Kidney (tissue), 22 donors: ENCODE measurements at places on chromosomes 4 and X. TPM values are rescaled to one million over a fixed set of nuclear protein-coding genes. Genes with fewer than 3 reads are reported as not detected.
A peak's percentile ranks its signal among the peaks of the same experiment; 100 is the strongest.

The TBL1X gene
- polyA plus RNA-seq = 12.5 TPM

The GPR50 gene
- not detected for polyA plus RNA-seq

The AFM gene
- 30.8 TPM for polyA plus RNA-seq

DNA sequence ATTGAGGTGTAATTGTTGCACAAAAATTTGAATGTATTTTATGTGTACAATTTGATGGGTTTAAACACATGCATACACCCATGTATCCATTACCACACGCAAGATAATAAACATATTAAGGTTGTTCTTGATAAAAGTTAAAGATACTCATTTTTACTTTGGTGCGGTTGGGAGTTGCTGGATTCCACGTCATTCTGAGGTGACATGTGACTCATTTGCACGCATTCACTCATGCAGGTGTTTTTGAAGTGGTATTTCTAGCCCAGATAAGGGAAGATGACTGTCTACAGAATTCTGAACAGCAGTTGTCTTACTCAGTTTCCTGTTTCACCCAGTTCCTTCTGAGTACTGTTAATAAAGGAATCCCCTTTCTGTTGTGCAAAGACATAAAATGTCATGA lies 142.0 kb downstream of the RTL3 start:
- DNase-seq = no peak

GRCh38 chr4:147839663-147840062 lies 107.8 kb downstream of the ARHGAP10 start:
- DNase-seq = no peak

DNA sequence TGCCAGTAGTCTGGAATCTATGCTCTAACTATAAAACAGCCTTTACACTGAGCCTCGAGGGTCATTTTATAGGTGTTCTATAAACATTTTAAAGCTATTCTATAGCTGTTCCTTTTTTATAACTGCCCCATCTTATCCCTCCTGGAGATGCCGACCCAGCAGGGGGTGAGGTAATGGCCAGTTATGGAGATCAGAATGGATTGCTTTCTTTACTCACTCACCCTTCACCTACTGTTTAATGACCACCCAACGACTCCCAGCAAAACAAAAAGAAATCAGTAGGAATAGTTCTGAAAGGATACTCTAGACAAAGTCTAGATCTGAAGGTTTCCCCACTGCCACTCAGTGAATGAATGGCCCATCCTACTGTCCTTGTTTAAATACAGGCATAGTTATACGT lies 1113.1 kb downstream of the FAT4 start:
- DNase-seq = no peak

GRCh38 chrX:9802737-9803136 lies 16.5 kb downstream of the SHROOM2 start:
- DNase-seq = no peak

DNA sequence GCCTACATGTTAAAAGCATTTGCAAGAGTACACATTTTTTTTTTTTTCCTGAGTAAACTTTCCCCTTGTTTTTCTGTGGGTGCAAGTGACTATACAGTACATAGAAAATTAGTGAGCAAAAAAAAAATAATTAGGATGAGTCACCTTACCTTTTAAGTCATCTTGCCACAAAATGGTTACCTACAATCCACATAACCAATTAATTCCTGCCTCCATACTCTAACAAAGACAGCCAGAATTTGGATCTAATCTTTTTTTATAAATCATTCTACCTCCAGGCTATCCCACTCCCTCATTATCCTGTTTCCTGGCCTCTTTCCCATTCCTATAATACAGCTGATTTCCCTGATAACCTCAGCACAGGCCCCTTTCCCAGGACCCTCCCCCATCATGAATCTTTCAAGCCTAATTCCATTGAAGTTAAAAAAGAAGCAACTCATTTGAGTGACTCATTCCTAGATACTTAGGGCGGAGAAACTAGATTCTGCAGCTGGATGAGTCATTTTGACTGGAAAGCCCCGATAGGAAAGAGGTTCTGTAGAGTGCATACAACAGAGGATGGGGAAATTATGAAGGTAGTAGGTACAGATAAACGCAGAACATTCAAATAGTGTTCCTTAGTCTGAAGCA lies 128.2 kb downstream of the C4orf51 start:
- no peak for DNase-seq

DNA sequence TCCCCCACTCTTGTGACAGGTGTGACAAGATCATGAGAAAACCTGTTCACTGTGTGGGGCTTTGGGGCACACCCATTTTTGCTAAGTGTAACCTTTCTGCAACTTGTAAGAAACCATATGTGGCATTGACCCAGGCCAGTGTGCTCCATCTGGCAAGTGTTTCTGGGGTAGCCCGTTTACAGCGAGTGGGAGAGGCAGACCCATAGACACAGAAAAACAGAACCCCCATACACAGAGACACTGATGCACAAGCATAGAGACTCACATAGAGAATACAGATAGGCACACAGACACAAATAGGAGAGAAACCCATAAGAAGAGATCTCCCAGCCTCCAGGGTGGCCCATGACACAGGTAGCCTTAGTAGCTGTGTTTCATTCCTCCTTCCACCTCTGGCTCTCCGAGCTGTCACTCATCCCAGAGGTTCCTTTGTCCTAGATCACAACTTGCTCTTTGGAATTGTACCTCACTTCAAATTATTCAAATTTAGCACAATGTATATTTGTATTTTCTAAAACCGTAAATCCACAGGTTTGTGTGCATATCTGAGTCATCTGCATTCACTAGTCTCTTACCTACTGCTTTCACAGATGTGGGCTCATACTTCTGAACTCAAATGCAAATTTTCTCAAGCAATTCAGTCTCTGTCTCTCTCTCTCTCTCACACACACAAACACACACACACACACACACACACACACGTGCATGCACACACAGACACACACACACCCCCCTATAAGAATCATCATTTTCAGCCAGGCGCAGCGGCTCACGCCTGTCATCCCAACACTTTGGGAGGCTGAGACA lies 114.4 kb downstream of the SH3KBP1 start:
- peak; percentile 50 for DNase-seq

DNA sequence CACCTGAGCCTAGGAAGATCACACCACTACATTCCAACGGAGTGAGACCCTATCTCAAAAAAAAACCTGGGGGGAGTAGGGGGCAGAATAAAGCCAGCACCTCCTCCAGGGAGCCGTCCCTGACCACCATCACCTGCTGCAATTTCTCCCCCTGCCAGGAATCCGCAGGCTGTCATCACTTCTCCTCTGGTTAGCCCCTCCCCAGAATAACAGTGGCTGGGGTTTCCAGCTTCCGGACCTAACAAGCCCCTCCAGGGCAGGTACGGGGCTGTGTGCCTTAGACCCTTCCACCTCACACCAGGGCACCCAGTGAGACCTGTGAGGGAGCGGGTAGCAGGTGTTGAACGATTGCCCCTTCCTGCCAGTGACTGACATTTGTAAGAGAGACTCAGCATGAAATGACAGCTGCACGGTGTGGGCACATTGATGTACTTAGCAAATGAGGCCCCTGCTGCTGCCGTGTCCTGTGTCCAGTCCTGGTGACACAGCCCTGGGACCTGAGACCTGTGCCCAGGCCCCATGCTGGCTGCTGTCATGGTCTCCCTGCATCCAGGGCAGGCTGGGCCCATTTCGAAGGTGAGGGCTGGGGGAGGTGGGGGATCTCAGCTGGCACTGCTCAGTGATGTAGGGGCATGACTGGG lies 6.7 kb upstream of the WFS1 start:
- DNase-seq = no peak
